ENCODE measurements at places on chromosomes 7 and 10. TPM values are rescaled to one million over a fixed set of nuclear protein-coding genes. Genes with fewer than 3 reads are reported as not detected.

DNA sequence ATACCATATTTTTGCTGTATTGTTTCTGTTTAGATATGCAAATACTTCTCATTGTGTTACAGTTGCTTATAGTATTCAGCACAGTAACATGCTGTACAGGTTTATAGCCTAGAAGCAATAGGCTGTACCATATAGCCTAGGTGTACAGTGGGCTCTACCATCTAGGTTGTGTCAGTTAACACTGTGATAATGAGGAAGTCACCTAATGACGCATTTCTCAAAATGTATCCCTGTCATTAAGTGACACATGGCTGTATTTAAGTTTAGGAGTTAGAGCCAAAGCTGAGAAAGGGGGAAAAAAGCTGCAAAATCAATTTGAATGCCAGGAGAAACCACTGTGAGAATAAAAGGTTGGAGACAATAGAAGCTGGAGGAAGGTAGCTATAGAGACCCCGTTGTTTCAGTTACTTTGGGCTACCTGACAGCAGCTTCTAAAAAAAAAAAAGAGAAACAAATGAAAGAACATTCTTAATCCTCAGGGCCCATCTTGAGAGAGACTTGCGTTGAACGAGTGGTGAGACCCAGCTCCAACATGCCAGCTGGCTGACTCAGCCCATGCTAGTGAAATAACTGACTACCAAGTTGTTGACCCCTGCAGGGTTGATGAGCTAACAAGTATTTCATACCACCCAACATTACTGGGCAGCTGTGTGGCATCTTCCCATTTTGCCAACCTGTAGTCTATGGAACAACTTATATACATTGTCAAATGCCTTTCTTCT lies 8.7 kb downstream of the STARD3NL start:
- DNase-seq, result no peak

DNA sequence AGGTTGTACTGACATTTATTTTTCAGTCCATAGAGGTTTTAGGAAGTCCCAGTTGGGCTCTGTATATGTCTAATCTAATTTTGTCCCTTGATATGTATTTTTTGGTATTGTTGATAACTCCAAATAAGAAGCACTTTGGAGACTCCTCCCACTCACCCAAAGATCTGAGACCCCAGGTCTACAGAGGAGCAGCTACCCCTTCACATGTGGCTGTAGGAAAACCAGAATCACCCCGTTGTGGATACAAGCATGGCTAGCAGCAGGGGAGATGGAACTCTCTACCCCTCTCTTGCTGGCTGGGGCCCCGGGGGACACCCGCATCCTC lies 9.4 kb downstream of the HHEX start:
- DNase-seq, result no peak

DNA sequence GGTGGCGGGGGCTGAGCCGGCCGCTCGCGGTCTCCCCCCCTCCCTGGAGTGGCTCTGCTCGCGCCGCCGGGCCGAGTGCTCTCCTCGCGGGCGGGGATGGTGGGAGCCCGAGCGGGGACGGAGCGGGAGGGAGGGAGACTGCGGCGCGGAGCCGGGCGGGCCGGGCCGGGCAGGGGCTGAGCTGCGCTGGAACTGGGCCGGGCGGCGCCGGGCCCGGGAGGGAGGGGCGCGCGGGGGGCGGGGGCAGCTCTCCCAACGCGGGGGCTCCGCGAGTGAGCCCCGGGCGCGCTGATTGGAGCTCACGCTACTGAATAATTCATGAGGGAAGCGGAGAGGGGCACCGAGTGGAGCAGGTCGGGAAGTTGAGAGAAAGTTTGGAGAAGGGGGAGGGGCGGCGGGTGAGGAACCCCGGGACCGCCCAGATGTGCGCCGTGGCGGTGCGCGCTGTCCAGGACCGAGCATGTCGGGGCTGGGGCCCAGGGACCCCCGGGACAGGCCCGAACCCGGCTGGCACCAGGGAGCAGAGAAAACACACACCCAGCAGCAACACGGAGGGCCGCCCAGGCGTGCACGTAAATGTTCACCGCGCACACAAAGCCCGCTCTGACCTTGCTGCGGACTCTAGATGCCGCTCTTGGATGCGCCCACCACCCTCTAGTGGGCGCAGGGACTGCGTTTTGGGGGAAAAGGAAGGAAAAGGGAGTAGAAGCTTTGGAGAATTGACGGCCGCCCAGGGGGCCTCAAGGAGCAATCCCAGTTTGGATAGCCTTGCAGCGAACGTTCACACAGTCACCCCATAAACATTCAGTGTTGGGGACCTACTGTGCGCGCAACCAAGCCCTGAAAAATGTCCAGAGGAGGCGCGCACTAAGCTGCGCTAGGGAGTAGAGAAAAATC lies at the start of gene EPHB4:
Gene EPHB4, minus strand, starts transcription at position 194 of the 897 bp plus-strand sequence. CDS start 493 bp downstream, outside the sequence.
- DNase-seq, result peak; percentile 90

- DNase-seq, result no peak
Observed at GRCh38 chr10:99004738-99005137, 230.9 kb downstream of the HPSE2 start.

The TMEM225B gene
- 0.78 TPM for total RNA-seq

The AKR1C4 gene
- not detected for total RNA-seq
